ENCODE measurements at places on chromosomes 1 and 21.
A peak's percentile ranks its signal among the peaks of the same experiment; 100 is the strongest.

- DNase-seq = no peak
Measured at GRCh38 chr21:36656138-36656537, 42.8 kb upstream of the SIM2 start.

DNA sequence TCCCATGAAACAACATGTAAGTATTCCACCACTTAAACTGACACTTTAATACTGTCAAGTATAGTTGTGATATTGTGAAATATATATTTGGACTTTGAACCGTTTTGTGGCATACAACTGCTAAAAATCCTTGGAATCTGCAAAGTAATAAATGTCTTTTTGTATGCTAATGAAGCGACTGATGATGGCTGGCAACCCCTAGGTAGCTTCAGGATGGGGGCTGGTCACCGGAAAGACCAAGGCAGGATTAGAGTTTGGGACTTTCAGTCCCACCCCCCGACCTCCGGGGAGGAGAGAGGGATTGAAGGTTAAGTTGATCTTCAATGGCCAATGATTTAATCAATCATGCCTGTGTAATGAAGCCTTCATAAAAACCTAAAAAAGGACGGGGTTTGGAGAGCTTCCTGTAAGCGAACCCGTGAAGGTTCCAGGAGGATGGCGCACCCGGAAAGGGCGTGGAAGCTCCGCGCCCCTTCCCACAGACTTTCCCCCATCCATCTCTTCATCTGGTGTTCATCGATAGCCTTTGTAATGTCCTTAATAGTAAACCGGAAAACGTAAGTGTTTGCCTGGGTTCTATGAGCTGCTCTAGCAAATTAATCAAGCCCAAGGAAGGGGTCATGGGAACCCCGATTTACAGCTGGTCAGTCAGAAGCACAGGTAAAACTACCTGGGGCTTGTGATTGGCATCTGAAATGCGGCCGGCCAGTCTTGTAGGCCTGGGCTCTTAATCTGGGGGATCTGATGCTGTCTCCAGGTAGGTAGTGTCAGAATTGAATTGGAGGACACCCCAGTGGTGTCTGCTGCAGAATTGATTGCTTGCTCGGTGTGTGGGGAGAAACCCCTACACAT is 1.8 kb upstream of the ZNF281 start:
- DNase-seq = no peak

GRCh38 chr1:77282187-77282865 is 507 bp downstream of the AK5 start:
- no peak for DNase-seq

GRCh38 chr1:47755101-47755990 is 241.8 kb downstream of the TRABD2B start:
- peak; percentile 23 for DNase-seq

- DNase-seq = no peak
Measured at GRCh38 chr1:222979561-222979960, 163.5 kb downstream of the TLR5 start.

- DNase-seq = no peak
Measured at GRCh38 chr1:53554592-53555305, 95.5 kb downstream of the DMRTB1 start.

GRCh38 chr1:164510435-164510834 is 48.5 kb upstream of the PBX1 start:
- DNase-seq = no peak

GRCh38 chr1:93878501-93878888 is 511 bp downstream of the DNTTIP2 start:
- no peak for DNase-seq

- no peak for DNase-seq
Measured at GRCh38 chr1:54051933-54052430, 1.0 kb downstream of the TMEM59 start.

DNA sequence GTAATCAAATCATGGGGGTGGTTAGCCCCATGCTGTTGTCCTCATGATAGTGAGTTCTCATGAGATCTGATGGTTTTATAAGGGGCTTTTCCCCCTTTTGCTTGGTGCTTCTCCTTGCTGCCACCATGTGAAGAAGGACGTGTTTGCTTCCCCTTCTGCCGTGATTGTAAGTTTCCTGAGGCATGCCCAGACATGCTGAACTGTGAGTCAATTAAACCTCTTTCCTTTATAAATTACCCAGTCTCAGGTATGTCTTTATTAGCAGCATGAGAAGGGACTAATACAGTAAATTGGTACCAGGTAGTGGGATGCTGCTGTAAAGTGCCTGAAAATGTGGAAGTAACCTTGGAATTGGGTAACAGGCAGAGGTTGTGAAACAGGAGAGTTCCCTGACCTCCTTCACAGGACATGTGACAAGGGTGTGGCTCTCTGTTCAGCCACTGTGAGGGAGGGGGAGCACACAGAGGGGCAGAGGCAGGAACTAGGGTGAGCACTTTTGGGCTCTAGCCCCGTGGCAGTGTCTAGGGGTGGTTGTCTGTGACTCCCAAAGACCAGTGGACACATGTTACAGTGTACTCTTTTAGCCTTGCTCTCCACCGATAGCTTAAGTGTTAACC is 105.3 kb downstream of the BACH1 start:
- DNase-seq = peak; percentile 1

- no peak for DNase-seq
Measured at GRCh38 chr1:111649227-111649626, 29.6 kb downstream of the RAP1A start.

DNA sequence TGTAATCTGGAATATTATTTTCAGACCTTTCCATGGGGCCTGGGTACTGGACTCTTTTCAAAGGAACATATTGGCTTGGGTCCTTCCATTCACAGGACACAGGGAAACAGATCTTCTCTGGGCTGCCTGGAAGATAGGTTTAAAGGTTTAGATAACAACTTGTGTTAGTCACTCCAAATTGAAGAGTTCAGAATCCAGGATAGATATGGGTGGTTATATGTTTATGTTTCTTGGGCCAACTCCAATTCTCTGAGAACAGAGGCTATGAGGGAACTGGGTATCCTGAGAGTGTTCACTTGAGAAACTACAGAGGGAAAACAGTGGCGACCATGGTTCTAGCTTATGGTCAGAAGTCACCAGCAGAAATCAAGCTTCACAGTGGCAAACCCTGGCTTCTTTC is 8.7 kb upstream of the PIGM start:
- no peak for DNase-seq

DNA sequence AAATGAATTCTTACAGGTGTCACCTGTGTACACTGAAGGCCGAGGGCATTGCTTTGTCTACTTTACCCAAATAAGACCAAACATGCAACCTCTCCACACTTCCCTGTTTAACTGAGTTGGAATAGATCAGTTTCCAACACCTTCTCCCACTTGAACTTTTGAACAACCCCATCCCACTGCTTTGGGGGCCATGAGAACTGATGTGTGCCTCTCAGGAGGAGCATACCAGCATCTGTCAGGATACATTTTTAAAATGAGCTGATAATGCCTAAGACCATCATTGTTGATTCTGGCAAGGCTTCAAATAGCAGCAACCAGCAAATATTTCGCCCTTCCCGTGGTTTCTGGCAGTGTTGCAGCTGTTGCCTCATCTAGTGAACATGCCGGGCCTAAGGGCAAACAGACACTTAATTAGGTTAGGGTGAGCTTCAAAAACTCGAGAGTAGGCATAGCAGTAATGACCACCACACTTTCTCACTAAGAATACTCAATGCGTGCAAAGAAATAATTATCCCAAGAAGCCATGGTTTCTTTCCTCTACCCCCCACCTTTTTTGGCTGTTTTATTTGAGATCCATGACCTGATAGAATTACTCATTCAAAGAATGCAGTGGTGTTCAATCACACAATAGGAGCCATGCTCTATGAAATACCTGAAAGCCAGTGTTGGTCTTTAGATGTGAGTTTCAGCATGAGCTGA is 63.7 kb downstream of the MAP10 start:
- DNase-seq = no peak

DNA sequence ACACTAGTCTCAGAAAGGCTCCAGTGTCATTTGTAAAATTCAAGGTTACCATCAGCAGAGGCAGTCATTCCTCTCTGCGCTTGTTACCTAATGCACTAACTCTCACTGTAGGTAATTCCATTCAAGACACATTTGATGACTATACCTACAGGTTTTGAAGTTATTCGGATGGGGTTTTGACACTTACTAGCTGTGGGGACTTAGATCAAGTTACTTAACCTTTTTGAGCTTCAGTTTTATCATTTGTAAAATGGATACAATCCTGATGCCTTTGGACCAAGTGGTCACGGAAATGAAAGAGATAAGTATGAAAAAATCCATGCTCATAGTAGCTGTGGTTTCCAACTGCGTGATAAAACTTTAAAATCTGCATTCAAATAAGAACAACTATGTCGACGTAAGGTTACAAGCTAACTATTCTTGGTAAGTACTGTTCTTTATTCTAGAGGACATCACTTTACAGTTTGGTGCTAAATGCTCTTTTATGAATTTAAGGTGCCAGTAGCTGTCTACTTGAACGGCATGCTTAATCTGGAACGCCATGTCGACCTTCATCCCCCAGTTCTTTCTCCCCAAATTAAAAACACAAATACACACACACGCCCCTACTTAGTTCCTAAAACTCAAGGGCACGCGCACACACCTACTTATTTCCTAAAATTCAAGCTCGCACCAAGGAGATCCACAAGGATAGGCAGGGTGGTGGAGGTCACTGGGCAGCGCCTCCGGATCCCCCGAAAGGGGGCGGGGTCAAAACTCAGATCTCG is 550 bp upstream of the NFYC start:
- DNase-seq = no peak

DNA sequence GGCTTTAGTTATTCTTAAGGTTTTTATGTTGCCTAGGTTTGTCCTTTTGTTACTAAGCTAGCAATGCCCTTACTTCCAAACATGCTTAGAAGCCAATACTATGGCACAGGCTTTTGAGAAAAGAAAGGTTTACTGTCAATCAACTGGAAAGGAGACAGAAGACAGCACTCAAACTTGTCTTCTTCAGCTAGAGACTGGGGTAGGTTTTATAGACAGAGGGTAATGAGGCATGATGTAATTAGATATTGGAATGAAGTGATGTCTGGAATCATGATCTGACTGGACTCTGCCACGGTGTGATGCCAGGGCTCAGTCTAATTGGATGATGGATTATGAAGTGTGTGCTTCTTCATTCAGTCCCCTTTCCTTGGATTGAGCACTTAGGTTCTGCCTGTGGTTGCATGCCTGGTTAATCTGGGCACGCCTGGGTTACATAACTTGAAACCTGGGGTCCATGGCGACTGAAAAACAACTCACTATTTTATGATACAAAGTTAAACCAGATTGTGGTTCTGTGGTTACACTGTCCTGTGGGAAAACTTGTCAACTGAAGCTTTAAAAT is 625.8 kb downstream of the BRINP3 start:
- DNase-seq = no peak

DNA sequence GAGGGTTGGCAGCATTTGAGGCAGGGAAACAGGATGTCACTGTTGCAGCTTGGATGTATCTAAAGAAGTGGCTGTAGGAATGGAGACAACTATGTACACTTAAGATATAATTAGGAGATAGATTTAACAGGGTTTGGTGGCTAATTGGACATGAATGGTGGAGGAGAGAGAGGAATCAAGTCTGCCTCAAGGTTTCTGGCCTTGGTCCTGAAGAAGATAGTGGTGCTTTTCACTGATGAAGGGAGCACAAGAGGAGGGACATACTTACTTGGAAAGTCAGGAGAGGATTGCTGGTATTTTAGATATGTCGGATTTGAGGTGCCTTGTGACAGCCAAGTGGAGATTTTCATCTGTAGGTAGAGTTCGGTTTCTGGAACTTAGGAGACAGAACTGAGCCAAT is 123.9 kb downstream of the ST6GALNAC3 start:
- DNase-seq = no peak

DNA sequence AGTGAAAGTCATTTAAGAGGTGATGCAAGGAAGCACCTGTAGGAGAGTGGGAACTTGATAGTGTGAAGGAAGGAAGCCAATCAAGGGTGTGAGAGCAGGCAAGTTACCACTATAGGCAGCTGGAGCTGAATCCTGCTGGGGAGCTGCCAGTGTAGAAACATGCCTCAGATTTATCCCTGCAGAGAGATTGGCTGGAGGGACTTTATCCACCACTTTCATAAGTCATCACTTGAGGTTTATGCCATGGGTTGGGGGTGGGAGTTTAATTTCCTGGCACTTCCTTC is 443.6 kb downstream of the PLPP3 start:
- DNase-seq = no peak

- no peak for DNase-seq
Measured at GRCh38 chr1:41547781-41548560, 63.5 kb upstream of the EDN2 start.

DNA sequence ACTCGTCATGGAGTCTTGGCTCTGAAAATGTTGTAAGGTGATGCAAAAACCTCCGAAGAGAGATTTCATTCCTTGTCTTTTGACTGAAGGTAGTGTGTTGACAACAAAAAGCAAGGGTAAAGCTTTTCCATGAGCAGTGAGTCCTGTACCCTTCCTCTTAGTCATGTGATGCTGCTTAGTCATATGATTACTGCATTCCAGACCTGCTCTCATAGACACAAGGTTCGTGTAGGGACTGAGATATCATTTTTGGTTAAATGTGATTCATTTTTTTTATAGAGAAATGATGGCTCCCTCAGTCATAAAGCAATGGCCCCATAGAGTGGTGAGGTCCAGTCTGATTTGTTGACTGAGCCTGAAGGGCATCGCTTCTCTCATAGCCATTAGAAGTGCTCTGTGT is 9.2 kb downstream of the KCNJ6 start:
- DNase-seq = no peak

DNA sequence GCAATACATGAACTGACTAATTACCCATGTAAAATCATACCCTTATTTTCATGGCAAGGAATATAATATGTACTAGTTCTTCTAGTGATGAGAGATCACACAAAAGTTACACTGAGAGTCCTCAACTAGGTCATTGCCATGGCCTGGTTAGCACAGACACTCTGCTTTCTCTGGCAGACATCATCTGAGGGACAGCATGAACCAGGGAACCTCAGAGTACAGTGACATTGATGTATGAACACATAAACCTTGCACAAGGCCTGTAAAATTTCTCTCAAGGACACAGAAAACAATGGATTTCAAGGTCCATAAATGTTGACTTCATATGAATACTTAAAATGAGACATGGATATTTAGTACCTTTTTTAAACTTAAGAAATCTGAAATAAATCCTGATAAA is 108.8 kb upstream of the MAGI3 start:
- no peak for DNase-seq

DNA sequence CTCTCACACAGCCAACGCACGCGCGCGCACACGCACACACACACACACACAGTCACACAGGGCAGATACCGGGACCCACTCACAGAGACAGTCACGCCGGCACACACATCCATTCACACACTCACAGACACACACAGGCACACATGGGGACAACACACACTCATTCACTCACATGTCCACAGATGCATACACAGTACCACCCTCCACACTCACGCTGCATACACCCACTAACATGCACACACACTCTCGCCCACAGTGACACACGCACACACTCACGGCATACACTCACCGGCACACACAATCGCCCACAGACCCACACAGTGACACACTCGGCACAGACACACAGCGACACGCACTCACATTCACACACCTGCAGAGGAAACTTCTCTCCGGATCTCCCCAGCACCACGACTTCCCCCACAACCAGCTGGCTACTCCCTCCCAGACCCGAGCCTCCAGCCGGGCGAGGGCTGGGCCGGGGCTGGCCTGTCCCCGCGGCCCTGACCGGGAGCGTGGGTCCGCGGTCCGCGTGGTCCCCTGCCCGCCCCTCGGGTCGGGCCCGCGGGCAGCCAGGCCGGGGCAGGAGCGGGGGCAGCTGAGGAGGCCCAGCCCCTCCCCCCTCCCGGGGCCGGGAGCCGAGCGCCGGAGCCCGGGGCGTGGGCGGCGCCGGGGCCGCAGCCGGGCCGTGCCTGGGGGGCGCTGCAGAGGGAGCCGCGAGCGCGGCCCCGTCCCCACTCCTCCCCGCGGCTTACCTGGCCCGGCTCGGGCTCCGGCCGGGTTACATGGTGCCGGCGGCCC is 552 bp downstream of the DLGAP3 start:
- DNase-seq = no peak

- DNase-seq = no peak
Measured at GRCh38 chr1:63638471-63638870, 45.3 kb downstream of the PGM1 start.

Measured in NCI-H1105 (cell line).